ENCODE measurements at places on chromosomes 13 and 19. TPM values are rescaled to one million over a fixed set of nuclear protein-coding genes. Genes with fewer than 3 reads are reported as not detected.

The S1PR5 gene
- 1.9 TPM for total RNA-seq

DNA sequence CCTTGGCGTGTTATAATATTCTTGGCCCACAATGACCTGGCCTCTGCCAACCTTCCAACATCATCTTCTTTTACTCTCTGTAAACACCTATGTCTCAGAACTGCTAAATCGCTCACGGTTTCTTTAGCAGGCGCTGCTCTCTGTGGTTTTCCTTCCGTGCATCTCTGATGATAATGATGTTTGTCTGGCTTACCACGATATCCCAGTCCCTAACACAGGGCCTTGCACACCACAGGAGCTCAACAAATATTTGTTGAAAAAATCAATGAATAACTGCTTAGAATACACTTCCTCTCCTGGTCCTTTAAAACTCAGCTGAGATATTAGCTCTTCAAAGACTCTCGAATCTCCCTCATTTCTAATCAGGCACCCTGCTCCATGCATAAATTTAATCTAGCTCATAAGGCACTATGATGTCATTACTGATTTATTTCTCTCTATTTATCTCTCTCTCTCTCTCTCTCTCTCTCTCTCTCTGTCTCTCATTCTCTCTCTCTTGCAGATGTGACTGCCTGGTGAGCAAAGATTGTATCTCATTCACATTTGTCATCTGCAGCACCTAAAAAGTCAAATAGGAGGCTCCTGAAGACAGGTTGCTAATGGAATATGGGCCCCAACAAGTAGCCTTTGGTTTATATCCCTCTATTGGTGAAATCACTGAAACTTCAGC, 206.4 kb downstream of the NHLRC3 start:
- DNase-seq = no peak
- H3K4me3 ChIP-seq = no peak overlapping the region
- H3K4me1 ChIP-seq = no peaks in the 10 kb centered on the region
- no peaks in the 10 kb centered on the region for H3K27me3 ChIP-seq
- no peaks in the 10 kb centered on the region for H3K36me3 ChIP-seq

- peaks cover 11% of the 10 kb centered on the region for H3K36me3 ChIP-seq
- H3K27ac ChIP-seq = peak overlapping the region; percentile 13
- no peak for DNase-seq
- no peak overlapping the region for H3K4me3 ChIP-seq
- no peaks in the 10 kb centered on the region for H3K27me3 ChIP-seq
Observed at GRCh38 chr19:14553042-14553938, 18.6 kb downstream of the NDUFB7 start.

The TEX29 gene
- total RNA-seq = not detected

DNA sequence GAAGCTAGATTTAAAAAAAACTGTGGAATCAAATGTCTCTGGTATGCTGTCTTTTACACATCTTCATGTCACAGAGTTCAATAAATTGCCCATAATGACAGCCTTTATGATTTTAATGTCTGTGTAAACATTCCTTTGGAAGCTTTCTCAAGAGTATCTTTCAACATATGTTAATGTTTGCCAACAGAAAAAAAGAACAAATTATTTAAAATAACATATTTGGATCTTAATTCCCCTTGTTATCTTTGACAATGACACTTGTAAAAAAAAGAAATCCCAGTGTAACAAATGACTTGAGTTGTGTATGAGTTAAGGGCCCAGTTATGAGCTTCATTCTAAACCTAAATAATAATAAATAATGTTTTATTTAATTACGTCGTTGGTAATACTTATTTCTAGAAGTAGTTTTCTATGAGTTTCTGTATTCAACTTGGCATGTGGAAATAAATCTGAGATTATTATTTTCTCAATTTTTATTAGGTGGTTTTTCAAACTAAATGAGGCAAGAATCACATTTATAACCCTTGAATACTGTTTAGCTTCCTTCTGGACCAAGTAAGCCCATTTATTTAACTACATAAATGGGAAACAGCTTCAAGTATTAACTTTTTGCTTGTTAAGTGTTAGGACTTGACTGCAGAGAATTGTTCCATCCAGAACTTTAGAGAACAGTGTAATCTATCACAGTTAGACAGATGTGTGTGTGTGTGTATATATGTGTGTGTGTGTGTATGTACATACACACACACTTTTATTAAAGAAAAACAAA, 182.1 kb downstream of the POSTN start:
- H3K27me3 ChIP-seq = no peaks in the 10 kb centered on the region
- no peak overlapping the region for H3K4me3 ChIP-seq
- H3K36me3 ChIP-seq = no peaks in the 10 kb centered on the region
- H3K27ac ChIP-seq = no peak overlapping the region
- no peaks in the 10 kb centered on the region for H3K4me1 ChIP-seq
- DNase-seq = no peak
